HT1080 (cell line): ENCODE measurements at places on chromosomes 5 and 9.

GRCh38 chr5:53819482-53819881 is 259.0 kb downstream of the NDUFS4 start:
- DNase-seq: peak; percentile 38

- no peak for DNase-seq
Observed at GRCh38 chr5:39073767-39074016, 507 bp downstream of the RICTOR start.

DNA sequence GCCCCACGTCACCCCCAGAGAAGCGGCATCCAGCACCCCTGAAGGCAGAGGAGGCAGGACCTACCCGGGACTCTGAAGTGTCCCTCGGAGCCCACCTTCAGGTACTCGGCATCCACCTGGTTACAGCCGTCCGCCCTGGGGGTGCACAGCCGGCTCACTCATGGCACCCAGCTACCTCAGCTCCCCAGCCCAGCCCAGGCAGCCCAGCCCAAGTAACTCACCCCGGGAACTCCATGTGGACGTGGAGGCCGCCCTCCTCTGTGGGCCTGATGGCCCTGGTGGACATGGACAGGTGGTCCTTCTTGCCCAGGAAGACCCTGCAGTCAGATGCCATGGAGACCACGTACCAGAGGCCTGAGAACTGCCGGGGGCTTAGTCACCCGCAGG is 676 bp downstream of the LCN15 start:
- no peak for DNase-seq

DNA sequence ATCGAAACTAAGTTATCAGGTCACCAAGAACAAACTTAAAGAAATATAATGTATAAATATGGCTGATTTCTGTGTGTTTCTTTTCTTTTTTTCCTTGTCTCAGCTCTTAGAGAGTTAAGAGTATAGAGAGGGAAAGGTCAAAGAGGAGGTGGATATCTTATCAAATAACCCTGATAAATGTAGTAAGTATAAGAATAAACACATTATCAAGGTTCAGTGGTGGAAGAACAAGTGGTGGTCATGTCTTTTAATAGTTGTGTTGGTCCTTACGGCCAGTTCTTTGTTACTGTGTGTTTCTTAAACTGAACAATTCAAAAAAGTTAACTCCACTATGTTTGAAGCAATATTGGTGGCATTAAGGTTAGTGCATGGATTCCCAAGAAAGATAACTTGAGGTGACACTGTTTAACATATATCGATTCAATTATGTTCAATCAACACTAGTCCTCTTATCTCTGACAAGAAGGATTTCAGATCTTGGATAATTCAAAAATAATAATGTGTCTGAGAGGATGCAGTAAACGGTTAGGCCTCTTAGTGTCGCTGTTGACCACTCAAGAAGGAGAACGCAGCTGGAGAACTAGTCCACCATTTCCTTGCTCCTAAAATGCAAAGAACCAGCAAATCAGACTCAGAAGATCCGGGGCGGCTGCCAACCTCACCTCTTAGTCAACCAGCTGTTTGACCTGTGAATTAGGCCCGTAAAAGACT is at the start of gene PCDHGA3:
Gene PCDHGA3, plus strand, starts transcription at position 588 of the 711 bp plus-strand sequence. CDS start 205 bp downstream, outside the sequence.
- peak; percentile 34 for DNase-seq

- DNase-seq: peak; percentile 71
Observed at GRCh38 chr9:109467936-109468335, 30.2 kb downstream of the PTPN3 start.
